Posterior vena cava (tissue), 2 donors: ENCODE measurements at places on chromosomes 3 and 15. TPM values are rescaled to one million over a fixed set of nuclear protein-coding genes. Genes with fewer than 3 reads are reported as not detected.
A peak's percentile ranks its signal among the peaks of the same experiment; 100 is the strongest.

DNA sequence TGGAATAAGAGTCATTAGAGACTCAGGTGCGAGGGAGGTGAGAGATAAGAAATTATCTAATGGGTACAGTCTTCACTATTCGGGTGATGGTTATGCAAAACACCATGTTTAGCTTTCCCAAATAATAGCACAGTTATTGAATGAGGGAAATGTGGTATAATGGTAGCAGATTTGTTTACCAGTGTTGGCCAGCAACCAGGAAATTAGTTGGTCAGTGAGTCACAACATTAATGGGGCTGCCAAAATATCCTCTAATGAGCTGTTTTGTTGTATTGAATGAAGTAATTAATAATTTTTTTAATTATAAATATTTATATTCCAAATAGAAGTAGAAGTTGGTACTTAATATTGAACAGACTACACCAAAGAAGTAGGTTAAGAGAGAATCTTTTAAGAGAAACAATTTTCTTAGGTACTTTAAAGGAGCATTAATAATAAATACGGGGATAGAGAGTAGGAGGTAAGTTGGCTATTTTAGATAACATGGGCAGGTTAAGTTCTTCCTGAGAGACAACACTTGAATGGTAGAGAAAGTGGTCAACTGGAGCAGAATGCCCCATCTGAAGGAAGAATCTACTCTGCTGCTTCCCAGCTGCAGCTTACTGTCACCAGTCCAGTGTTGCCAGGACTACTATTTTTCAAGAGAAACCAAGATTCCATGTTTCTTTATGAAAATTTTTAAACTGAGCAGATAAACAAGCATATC is 218.8 kb downstream of the UBE2E2 start:
- DNase-seq: no peak

BTLA gene
- 0.14 TPM for total RNA-seq

- DNase-seq: no peak
Observed at GRCh38 chr3:160768918-160769317, 12.9 kb downstream of the PPM1L start.

DNA sequence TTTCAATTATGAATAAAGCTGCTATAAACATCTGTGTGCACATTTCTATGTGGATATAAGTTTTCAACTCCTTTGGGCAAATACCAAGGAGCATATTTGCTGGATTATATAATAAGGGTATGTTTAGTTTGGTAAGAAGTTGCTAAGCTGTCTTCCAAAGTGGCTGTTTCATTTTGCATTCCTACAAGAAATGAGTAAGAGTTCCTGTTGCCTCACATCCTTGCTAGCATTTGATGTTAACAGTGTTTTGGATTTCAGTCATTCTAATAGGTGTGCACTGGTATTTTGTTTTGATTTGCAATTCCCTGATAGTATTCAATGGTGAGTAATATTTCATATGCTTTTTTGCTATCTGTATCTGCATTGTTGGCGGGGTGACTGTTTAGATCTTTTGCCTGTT is 120.7 kb upstream of the MDFIC2 start:
- no peak for DNase-seq

SH2D7 gene
- total RNA-seq: not detected

CCR1 gene
- total RNA-seq: 12.0 TPM

- no peak for DNase-seq
Observed at GRCh38 chr15:98386561-98386960, 261.8 kb upstream of the IGF1R start.

GRAMD2A gene
- 0.10 TPM for total RNA-seq

SCAANT1 gene
- total RNA-seq: not detected

CAMKV gene
- not detected for total RNA-seq

DNA sequence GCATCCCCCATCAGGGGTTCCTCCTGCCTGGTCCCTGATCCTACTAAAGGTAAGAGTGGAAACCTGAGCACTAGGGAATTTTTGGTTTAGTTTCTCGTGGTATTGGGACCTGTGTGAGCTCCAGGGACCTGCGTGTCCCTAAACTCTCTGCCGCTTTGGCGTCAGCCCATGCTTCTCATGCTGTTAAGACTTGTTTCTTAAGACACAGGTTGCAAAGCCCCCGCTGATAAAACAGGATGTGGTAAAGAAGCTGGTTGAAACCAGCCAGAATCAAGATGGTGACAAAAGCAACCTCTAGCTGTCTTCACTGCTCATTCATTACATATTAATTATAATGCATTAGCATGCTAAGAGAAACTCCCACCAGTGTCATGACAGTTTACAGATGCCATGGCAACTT is 64.6 kb downstream of the LYZL4 start:
- no peak for DNase-seq

DNA sequence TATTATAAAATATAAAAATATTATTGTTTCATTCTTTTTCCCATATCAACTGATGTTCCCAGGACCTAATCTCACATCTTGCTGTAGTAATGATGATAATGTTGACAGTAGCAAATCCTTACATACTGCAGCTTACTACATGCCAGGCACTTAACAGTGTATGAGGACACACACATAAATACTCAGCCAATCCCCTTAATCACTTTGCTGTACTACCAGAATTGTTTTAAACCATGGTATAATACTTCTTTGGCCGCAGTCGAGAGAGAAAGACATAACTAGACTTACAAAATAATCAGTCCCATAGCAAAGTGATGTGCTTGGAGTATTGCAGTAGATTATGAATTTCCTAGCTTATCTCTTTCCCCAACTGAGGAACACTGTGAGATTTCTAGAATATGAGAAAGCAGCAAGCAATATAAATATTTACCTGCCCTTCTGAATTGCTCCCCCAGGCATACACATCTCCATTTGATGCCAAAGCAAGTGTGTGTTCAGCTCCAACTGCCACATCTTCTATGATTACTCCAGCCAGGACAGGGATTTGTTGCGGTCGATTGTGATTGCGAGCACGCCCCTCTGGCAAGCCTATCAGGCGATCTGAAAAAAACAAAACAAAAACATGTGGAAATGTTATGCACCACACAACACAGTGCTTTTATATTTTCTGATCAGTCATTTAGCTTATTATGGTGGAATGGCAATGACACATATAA is 33.0 kb downstream of the FBXL22 start:
- no peak for DNase-seq

DNA sequence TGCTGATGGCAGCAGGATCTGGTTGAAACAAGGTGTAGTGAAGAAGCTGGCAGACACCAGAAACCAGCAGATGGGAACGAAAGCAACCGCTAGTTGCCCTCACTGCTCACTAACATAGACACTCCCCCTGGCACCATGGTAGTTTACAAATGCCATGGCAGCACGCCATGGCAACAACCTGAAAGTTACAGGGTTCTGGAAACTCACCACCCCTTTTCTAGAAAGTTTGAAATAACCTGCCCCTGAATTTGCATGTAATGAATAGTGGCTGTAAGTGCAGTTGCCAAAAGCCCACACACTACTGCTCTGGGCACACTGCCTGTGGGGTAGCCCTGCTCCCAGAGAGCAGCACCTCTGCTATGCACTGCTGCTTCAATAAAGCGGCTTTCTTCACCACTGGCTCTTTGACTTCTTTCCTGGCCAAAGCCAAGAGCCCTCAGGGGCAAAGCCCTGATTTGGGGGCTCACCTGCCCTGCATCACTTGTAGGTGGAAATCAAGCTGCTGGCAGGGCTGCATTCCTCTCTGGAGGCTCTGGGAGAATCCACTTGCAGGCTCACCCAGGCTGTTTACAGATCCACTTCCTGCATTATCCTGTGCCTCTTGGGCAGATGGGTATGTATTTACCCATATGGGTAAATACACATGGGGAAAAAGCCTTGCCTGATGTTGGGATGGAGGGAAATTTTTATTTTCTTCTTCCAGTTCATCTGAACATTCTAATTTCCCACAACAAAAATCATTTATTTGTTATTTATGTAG is 2.0 kb upstream of the GP9 start:
- no peak for DNase-seq

GRCh38 chr3:152266221-152266995 is 2.3 kb upstream of the MBNL1 start:
- DNase-seq: peak; percentile 87

DNA sequence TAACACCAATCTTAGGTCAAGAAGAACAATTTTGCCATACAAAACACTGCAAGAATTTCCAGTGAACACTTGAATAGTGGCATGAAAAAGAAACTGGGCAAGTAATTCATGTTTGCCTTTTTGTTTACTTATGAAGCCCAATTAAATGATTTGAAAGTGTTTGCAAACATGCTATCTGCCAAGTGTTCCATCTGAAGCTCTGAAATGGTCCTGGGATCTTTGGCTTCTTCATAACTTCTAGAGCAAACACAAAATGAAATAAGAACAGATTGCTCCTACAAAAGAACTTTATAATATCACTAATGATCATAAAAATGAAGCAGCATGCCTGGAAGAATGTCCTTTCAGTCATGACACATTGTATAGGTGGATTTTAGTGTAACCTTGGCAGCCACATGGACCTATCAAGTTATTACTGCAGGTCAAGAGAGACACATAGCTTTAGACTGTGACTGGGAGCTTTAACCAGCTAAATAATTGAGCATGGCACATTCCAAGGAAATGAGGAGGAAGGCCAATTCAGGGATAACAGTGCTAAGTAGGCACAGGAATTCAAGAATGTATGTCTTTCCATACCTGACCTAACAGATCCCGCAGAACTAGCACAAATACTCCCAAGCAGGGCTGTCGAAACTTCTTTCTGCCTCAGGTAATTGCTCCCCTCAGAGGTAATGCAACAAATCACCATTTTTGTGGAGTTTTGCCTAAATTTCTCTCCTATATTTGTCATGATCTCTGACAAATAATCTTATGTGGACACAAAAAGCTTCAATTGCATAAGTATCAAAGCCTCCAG is 144.6 kb downstream of the DUT start:
- DNase-seq: no peak

GRCh38 chr3:186224041-186224610 is 115.2 kb upstream of the ETV5 start:
- no peak for DNase-seq

GRCh38 chr15:45088801-45089711 is 24.9 kb downstream of the DUOX2 start:
- DNase-seq: no peak

DENND6A gene
- 32.5 TPM for total RNA-seq

DNA sequence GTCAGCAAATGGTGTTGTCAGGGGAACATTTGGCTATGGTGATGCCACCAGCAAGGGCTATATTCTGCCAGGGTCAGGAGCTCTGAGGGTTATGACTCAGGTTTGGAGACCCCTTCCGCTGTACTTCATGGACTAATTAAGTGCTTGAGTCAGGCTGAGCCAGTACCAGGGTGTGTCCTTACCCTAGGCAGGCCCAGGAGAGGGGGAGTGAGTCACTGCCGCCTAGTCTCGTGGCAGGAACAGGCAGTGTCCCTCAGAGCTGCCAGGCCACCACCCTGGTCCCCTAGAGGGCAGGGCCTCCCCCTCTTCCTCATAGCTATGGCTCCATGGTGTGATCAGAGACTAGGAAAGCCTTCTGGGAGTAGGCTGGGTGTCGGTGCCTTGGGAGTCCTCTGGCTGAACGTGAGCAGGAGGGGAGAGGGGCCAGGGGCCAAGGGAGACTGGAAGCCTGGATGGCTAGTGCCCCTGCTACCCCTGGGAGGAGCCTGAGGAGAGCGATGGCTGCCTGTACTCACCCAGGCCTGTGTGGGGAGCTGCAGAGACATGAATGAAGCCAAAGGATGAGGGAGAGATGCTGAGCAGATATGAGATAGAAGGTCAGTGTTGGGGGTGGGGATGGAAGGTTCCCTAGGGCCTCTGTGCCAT is 10.6 kb downstream of the MAPKAPK3 start:
- peak; percentile 84 for DNase-seq

DNA sequence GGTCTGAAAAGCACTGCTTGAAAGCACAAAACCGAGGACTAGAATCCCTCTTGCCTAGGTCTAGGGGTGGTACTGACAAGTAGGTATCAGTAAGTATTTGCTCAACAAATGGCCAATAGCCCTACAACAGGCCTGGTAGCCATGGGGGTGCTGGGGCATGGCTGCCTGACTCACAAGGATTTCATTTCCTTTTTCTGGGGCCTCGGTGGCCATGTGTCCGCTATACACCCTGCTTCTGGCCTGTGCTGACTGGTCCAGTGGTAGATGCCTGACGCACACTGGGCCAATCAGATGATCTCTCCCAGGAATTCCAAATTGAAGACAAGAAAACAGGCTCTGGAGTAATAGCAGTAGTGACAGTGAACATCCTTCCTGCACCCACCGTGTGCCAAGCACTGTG is 29.4 kb downstream of the MELTF start:
- DNase-seq: peak; percentile 53

TTLL13 gene
- not detected for total RNA-seq

GRCh38 chr15:82647835-82648256 is 683 bp upstream of the CPEB1 start:
- peak; percentile 70 for DNase-seq

DNA sequence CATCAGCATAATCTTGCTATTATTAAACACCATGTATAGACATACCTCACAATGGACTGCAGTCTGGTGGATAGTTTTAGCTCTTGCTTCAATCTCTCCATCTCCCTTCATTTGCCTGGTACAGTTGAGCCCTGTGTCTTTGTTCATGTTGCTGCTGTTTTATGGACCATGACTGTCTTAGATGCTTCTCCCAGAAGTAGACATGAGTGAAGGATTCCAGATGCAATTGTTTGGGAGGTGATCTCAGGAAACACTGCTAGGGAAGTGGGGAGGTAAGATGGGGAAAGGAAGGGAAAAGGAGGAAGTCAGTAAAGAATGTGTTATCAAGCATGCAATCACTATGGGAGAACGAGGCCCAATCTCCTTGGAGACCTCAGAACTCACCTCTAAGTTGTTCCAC is 36.3 kb upstream of the CTNNB1 start:
- DNase-seq: no peak

GRCh38 chr3:174162550-174162949 is 696.6 kb upstream of the NAALADL2 start:
- DNase-seq: no peak

THSD4 gene
- total RNA-seq: 16.3 TPM

STAB1 gene
- 498 TPM for total RNA-seq

- no peak for DNase-seq
Observed at GRCh38 chr15:89495638-89496145, 691 bp downstream of the RHCG start.

DNA sequence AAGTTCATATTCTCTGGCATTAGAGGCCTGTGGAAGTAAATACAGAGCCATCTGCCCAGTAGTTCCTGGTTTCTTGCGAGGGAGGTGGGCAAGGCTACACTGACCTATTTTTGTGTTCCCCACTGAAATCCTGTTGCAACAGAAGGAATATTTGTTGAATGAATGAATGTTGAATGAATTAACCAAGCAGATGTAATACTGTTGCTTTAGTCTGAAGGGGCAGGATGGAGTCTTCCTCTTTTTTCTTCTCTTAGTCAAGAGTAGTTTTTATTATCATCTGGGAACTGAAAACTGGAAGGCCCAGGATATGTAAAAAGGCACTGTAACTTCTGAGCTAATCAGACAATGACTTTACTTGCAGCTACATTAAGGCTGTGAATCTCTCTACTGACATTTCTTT is 17.1 kb downstream of the BLOC1S6 start:
- no peak for DNase-seq
